CD14-positive monocyte (primary cell): ENCODE measurements at places on chromosomes 2 and 18. TPM values are rescaled to one million over a fixed set of nuclear protein-coding genes. Genes with fewer than 3 reads are reported as not detected.

DNA sequence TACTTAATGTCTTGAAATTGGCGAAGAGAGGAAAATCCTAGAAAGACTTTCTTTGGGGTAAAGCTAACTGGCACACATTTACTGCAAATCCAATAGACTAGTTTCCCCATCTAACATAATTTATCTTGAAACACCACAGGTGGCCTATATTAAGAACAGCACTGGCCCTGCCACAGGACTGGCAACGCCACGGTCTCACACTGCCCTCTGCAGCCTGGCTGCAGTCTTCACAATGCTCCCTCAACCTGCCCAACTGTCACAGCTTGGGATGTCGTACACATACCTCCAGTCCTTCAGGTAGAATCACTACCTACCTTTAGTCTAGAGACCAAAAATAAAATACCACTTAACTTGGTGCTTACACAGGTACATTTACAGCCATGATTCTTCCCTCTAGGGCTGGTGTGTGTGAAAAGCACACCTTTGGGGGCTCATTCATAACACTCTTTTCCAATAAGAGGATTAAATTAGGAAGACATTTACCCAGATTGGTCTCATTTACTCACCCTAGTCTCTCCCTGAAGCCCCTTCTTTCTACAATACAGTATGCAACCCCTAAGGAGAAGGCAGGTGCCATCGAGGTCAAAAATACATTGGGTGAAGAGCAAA is 222.2 kb downstream of the C1D start:
- H3K27me3 ChIP-seq: no peaks in the 10 kb centered on the region
- H3K4me1 ChIP-seq: no peaks in the 10 kb centered on the region
- no peaks in the 10 kb centered on the region for H3K36me3 ChIP-seq
- no peak for DNase-seq

Gene FEV
- not detected in 2 replicates for polyA plus RNA-seq

- no peaks in the 10 kb centered on the region for H3K4me1 ChIP-seq
- H3K36me3 ChIP-seq: no peaks in the 10 kb centered on the region
- no peak overlapping the region for H3K27ac ChIP-seq
- H3K4me3 ChIP-seq: no peak overlapping the region
These were observed 13.2 kb downstream of the FN1 start for GRCh38 chr2:215422676-215423075.

Gene CRACDL
- 0.28 TPM for polyA plus RNA-seq

DNA sequence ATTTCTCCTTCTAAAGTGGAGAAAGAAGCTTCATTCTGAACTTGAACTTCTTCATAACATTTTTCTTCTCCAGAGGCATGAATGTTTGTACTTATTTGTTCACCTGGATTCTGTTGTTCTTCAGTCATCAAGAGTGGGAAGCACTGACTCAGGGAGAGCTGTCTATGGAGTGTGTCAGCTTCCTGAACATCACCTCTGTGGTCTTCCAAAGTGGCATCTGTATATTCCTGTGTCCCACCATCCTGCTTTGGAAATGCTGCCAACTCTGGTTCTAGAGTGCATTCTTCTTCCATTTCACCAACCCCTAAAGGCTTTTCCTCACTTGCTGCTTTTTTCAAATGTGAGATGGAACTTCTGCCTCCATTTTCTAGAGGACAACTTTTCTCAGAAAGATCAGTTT is 59.5 kb downstream of the TTN start:
- H3K27me3 ChIP-seq: no peaks in the 10 kb centered on the region
- DNase-seq: no peak
- H3K4me1 ChIP-seq: no peaks in the 10 kb centered on the region

DNA sequence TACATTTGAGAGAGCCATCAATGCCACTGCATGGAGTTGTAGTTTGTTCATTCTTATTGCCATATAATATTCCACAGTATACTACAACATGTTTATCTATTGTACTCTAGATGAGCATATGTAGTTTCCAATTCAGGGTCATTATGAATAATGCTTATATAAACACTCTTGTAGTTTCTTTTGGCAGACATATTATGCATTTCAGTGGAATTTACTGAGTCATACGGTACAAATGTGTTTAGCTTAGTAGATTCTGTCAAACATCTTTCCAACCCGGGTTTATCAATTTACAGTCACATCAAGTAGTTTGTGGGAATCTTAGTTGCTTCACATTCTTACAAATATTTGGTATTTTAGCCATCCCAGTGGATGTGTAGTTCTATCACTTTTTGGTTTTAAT is 161.1 kb downstream of the KCNH7 start:
- no peaks in the 10 kb centered on the region for H3K4me1 ChIP-seq
- no peak overlapping the region for H3K27ac ChIP-seq
- H3K4me3 ChIP-seq: no peak overlapping the region
- DNase-seq: no peak
- H3K27me3 ChIP-seq: no peaks in the 10 kb centered on the region
